Activated CD4-positive, alpha-beta T cell treated with anti-CD3 and anti-CD28 coated beads, Interleukin-2, amount 50 U/mL, for 48 hours (primary cell): ENCODE measurements at places on chromosomes 7 and 10.

DNA sequence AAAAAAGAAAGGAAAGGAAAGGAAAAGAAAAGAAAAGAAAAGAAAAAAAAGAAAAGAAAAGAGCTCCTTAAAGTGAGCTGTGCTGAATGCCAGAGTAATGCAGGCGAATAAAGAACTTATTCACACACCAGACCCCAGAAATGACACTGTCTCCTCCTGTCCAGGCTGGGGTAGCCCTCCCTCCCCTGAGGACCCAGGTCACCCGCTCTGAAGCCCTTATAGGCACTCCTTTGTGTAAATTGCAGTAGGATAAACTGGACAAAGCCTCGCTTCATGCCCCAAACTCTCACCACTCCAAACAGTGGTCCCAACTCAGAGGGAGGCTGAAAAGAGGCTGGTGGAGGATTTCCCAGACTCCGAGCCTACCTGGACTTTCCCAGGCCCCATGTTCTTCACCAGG lies 46.3 kb downstream of the PKD1L1 start:
- DNase-seq = no peak

DNA sequence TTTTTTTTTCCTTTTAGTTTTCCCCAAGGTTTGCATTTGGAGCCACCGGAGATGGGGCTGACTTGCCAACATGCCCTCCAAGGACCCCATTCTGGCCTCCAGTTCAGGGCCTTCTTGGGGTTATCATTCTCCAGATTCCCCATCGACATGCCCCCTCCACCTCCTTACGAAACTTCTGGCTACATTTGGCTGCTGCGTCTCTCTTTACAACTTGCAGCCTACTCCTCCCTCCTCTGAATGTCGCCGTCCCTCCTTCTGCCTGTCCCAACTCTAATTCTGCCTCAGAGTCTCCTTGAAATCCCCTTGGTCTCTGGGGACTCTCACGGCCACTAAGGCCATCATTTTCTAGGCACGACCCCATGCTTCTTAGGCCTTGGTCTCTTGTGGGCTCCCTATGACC lies 72.2 kb upstream of the PODXL start:
- no peak for DNase-seq

GRCh38 chr10:119233123-119233820 lies 25.9 kb downstream of the GRK5 start:
- no peak for DNase-seq

DNA sequence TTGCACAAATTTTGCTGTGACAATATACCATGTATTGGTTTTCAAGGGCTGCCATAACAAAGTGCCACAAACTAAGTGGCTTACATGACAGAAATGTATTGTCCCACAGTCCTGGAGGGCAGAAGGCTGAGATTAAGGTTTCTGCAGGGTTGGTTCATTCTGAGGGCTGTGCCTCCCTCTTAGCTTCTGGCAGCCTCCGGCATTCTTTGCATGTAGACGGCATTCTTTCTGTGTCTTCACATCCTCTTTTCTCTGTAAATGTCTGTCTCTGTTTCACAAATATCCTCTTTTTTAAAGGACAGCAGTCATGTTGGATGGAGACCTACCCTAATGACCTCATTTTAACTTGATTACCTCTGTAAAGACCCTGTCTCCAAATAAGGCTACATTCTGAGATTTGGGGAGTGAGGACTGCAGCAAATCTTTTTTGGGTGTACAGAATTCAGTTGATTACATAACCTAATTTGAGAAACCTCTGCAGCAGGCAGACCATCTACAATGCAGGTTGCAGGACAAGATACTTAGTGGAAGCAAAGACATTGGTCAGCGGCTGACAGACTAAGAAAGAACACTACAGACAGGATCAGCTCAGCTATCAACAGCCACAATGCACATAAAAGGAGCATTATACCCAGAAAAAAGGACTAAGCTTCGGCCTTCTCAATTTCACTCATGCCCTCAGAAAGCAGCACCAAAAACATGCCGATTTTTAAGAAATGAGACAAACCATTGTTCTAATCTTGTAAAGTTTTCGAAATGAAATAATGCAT lies 84.6 kb upstream of the FAM3C start:
- DNase-seq = no peak

DNA sequence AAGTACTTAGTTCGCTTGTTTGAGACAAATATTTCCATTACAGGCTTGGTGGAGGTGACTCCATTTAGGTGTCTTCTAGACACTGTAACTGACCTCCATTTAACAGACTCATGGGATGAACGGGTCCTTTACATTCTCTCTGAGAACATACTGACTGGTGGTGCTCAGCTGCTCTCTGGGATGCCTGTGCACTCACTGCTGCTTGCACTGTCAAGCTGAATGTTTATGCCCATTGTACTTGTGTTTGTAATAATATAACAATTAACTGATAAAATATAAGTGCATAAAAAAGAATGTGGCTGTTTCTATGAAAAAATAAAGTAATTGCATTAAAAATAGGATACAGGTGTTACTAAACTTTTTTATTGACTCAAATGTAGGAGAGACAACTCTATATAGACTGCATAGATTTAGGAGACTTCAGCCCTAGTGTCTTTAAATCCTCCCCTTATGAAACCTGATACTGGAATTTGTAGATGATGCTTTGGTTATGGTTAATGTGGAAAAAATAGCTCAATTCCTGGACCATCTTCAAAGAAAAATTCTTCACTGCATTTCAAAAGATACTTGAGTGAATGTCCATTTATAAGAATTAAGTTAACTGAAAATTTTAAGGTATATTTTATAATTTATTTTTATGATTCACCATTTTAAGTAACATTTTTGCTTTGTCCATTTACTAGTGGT lies 85.4 kb downstream of the CDK14 start:
- no peak for DNase-seq
